ENCODE measurements at places on chromosomes 5 and 9.
A peak's percentile ranks its signal among the peaks of the same experiment; 100 is the strongest.

DNA sequence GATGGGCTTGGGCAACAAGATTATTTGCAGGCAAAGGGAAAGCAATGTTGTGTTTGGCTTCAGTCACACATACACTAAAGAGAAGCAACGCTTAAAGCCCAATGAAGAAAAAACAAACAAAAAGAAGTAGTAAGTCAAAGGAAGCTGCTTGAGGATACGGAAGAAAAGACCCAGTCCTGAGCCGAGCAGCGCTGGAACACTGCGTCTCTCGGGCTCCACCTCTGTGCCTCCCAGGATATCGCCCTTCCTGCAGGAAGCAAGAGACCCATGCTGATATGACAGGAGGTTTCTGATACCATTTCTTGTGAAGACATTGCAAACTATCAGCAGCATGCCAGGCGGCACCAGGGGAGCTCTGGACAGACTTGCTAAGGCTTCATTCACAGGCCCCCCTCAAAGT lies 9.9 kb downstream of the GNAQ start:
- DNase-seq: no peak

DNA sequence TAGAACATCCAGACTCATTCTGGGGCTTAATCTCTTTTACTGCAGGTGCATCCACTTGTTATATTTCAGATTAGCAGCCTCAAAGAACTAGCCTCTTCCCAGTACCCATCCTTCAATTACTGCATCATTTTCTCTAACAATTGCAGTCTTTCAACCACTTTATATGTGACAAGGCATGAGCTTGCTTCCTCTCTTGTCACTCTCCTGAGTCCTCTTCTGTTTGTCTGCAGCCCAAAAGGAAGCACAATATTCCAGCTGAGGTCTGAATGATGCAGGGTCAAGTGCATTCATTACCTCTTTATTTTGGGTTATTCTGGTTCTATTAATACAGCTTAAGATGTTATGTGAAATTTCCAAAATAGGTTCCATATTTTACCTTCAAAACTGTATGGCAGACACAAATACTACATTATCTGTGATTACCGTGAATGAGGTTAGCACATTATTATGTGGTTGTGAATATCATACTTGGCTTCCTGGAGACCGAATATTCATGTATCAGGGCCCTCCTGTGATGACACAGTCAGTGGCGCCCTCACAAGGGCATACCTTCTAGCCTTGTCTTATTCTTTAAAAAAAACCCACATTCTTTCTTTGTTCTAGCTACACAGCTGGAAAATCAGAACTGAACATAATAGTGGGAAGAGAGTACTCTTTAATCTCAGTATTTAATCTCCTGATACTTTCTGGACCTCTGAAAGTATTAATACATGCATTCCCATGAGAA lies 323.8 kb downstream of the PDE4D start:
- DNase-seq: no peak

DNA sequence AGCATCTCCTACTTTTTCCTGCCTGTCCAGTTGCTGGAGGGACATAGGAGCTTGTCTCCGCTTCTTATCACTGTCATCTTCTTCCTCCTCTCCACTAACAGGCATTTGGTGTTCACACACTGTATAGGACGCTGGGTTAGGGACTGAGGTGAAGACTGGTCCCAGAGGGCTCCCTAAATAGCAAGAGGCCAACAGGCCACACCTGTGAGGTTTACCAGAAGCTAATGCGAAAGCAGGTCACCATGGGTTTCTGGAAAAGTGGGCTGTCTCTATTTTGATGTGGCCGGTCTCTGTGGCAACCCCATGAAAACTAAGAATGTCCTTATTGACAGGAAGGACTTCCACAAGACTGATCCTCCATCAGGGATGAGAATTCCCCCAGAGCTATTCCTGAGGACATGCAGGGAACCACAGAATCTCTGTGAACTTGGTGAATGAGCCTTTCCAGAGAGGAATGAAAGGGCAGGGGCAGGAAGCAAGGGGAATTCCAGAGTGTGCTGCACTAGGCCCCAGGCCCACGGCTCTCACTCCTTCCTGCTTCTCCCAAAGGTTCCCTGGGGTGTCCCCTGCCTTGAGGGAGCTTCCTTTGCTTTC lies 61.7 kb downstream of the DAP start:
- DNase-seq: no peak

DNA sequence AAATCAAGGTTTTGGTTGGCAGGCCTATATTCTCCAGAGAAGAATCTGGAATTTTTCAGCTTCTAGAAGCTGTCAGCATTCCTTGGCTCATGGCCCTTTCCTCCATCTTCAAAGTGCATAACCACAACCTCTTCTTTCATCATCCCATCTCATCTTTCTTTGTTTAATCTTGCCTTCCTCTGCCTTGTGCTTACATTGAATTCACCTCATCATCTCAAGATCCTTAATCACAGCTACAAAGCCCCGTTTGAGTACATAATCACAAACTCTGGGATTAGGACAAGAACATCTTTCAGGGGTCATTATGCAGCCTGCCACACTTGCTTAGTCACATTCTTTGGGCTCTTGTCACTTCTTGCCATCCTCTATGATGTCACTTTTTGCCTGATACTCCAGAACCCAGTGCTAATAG lies 130.3 kb downstream of the FOXD1 start:
- no peak for DNase-seq

DNA sequence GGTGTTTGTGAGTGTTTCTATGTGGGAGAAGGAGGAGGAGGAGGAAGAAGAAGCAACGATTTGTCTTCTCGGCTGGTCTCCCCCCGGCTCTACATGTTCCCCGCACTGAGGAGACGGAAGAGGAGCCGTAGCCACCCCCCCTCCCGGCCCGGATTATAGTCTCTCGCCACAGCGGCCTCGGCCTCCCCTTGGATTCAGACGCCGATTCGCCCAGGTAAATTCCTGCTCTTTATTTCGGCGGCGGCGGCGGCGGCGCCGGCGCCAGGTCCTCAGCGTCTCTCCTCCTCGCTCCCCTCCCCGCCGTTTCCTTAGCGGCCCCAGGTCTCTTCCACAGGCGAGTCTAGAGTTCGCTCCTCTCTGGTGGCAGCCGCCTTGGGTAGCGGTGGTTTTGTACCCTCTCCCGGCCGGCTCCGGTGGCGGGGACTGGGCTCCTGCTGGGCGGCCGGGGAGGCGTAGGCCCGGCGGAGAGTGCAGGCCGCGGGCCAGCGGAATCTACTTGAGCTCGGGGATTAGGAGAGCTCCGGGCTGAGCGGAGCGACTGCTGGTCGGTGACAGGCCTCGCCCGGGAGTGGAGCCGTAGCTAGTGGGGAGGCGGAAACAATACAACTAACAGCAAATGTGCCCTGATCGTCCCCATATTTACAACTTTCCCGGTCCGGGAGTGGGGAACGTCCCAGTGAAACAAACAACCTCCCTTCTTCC lies 547 bp downstream of the NIPBL start:
- peak; percentile 84 for DNase-seq

GRCh38 chr5:68331192-68332079 lies 115.9 kb downstream of the PIK3R1 start:
- DNase-seq: no peak

DNA sequence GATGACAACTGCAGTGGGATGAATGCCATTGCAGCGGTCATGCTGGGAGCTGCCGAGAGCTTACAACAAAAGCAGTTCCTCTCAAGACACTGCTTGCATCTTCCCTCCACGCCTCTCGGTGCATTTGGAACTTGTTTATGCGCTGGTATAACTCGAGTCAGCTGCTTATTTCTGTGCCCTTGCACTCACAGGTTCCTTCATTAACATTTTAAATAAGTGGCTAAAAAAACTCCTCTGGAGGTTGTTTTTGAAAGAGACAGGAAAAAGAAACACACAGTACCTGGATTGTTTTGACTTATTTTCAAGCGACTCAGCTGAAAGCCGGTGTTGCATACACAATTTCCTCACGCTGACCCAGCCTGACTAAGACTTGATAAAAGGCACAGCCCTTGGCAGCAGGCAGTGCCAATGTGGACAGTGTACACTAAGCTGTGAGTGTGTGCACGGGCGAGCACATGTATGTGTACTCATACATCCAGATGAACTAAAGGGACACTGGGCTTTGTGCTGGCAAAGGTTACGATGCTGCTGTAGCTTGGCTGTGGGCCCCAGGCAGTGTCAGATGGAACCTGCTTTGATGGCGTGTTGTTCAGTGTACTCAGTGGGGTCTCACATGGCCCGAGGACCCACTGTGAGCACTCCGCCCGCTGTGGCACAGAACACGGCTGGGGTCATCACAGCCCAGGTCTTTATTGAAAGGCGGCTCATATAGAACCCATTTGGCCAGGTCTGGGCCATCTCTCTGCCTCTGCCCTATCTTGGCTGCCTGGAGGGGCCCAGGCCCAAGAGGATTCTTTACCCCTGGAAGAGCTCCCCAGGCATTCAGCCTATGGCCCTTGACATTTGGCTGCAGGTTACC lies 92.3 kb downstream of the ANKRD33B start:
- no peak for DNase-seq

- DNase-seq: no peak
Observed at GRCh38 chr9:14827805-14828204, 82.4 kb downstream of the FREM1 start.

DNA sequence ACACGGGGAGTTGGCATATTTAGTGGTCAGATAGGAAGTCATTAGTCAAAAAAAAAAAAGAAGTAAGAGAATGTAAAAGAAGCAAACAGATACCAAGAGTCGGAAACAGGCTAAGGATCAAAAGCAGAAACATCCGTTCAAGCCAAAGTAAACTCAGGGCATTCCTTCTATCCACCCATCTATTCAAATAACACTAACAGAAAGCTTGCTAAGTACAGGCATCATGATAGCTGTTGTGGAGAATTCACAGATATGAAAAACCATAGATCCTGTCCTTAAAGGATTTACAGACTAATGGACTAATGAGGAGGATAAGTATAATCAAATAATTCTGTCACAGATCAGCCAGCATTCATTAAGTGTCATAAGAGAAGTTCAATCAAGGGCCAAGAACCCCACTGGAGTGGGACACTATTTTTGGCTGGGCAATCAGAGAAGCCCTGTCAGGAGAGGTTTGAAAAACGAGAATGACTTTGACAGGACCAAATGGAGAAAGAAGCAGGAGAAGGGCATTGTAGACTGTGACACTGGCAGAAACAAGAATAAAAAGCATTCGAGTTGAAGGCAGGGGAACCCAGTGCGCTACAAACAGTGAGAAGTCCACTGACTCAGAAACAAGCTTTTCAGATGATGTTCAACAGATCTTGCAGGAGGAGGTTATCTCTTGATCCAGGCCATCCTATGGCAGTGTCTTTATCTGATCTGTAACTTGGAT lies 154.2 kb upstream of the TSLP start:
- no peak for DNase-seq

DNA sequence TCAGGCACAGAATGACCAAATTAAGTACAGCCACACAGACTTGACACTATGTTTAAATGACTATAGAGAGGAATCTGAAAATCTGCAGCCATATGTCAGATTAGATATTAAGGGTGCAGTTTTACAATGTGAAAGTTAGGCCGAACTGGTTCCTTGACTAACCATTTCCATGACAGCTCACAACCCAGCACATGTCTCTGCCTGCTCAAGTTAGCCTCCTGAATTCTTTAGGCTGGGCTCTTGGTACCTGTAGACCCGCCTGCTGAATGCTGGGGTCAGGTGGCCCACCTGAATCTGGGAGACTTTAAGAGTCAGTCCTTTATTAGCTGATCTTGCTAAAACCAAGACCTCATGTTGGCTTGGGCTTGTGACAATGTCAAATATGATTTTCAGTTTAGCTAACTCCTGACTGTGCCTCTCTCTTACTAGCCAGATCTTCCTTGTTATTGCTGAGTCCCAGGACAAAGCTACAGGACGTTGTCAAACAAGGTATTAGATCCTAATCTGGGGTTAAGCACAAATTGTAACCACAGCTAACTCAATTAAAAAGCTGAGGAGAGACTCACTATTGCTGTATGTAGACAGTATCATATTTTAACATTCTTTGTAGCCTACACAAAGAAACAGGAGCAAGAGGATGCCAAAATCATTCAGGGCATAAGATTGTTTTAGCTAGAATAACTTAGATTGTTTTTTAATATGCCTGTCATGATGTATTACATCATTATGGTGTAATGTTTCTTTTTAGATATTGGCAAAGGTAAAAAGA lies 490.9 kb downstream of the SEMA5A start:
- no peak for DNase-seq

DNA sequence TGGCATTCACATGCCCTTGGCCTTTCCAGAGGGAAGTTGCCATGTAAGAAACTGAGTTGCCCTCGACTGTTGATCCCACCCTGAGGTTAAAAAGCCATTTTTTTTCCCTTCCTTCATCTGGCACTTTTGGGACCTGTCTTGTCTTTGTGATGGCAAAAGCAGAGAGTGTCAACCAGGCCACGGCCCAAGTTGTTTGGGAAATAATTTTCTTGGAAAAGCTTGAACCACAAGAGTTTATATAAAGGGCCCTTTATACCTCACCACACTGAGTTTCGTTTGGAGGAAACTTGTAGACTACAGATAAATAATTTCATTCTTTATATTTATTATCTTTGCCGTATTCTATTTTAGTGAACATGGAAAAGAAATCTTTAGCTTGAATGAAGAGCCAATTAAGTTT lies 34.3 kb downstream of the ACTBL2 start:
- DNase-seq: no peak
